ENCODE measurements at places on chromosomes 2 and 18. TPM values are rescaled to one million over a fixed set of nuclear protein-coding genes. Genes with fewer than 3 reads are reported as not detected.

DNA sequence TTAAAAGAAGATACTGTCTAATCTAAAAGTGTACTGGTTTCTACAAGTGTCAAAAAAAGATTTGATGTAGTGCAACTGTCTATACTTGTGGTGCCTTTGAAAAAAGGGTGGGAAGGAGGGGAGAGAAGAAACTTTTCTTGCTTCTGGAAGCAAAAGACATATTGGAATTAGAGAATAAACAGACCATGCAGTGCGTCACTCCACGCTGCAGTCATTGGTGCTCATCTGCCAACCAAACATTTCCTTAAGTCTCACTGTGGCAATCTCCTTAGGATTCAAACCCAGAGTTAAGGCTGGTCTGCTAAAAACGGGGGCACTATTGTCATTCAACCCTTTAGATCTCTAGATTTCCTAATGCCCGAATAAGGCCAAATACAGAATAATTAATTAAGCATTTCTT lies 50.9 kb downstream of the PELI1 start:
- no peak for DNase-seq
- H3K4me3 ChIP-seq = no peak overlapping the region
- no peak overlapping the region for H3K27ac ChIP-seq
- H3K4me1 ChIP-seq = peaks cover 40% of the 10 kb centered on the region

DNA sequence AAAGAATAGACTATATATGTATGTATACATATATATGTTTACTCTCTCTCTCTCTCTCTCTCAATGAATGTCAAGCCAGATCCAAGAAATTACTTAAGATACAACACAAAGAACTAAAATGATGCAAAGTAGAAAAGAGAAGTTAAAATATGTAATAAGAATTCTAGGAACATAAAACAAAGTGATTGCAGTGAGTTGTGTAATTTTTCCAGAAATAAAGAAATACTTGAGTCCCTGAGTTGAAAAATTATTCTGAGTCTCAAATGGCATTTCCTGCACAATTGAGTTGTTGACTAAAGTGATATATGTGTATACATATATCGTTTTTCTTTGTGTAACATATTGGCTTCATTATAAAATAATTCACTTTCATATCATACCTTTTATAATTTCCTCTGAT lies 262.4 kb downstream of the INSIG2 start:
- H3K4me3 ChIP-seq = no peak overlapping the region
- no peaks in the 10 kb centered on the region for H3K27me3 ChIP-seq
- H3K27ac ChIP-seq = no peak overlapping the region
- H3K36me3 ChIP-seq = no peaks in the 10 kb centered on the region
- DNase-seq = no peak
- H3K4me1 ChIP-seq = no peaks in the 10 kb centered on the region

Gene LINC00305
- not detected for total RNA-seq

- H3K4me3 ChIP-seq = no peak overlapping the region
- H3K27ac ChIP-seq = no peak overlapping the region
- H3K36me3 ChIP-seq = no peaks in the 10 kb centered on the region
- no peaks in the 10 kb centered on the region for H3K4me1 ChIP-seq
Measured at GRCh38 chr18:59502274-59503175, 143.5 kb upstream of the LMAN1 start.

DNA sequence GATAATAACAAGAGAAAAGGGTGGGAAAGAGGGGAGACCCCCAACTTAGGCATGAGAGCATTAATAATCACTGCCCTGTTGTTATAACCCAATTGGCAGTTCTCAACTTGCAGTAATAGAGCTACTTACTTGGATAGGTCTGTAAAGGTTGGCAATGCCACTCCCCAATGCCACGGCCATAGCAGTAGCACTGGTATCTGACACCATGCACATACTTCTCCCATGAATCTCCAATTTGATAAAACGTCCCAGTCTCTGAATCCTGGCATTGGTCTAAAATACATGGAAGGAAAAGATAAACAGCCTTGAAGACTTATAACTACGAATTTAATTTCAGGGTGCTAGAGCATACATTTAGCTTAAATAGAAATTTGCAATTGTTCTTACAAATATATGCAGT lies 16.8 kb downstream of the FN1 start:
- no peaks in the 10 kb centered on the region for H3K4me1 ChIP-seq
- no peaks in the 10 kb centered on the region for H3K36me3 ChIP-seq
- H3K27ac ChIP-seq = no peak overlapping the region
- no peak overlapping the region for H3K4me3 ChIP-seq
- no peaks in the 10 kb centered on the region for H3K27me3 ChIP-seq

- no peaks in the 10 kb centered on the region for H3K4me1 ChIP-seq
- no peaks in the 10 kb centered on the region for H3K36me3 ChIP-seq
- H3K27ac ChIP-seq = no peak overlapping the region
- no peak overlapping the region for H3K4me3 ChIP-seq
Measured at GRCh38 chr2:15780912-15781574, 159.3 kb upstream of the MYCN start.

Gene CDH7
- not detected for total RNA-seq

GRCh38 chr18:22296304-22296703 lies 121.4 kb downstream of the CTAGE1 start:
- no peaks in the 10 kb centered on the region for H3K27me3 ChIP-seq
- no peak overlapping the region for H3K27ac ChIP-seq
- no peak for DNase-seq
- H3K4me3 ChIP-seq = no peak overlapping the region

Gene PROM2
- 0.85 TPM for total RNA-seq

DNA sequence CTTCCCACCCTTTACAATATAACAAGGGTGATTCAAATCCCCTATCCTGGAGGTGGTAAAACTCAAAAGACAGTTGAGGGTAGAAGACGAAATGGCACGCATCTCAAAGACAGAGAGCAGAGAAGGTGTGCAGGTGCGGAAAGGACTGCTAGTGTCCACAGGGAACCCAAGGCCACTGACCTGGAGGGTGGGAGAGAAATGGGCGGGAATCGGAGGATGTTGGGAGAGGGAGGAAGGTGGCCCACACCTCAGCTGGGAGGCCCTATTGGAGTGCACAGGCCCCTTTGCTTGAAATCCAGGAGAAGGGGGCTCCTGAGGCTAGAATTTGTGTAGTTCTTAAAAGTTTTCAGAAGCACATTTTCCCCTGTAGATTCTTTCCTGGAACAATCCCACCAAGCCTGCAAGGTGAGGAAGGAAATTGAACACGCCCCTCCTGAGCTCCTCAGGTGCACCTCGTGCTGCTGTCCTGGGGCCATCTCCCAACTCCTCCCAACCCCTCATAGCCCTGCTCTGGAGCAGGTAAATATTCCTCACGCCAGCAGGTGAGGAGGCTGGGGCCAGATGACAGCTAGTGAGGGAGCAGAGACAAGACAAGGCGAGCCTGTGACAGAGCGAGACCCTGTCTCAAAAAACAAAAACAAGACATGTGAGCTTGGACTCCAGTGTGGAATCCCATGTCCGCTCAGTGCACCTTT lies 99.3 kb downstream of the MCFD2 start:
- H3K36me3 ChIP-seq = no peaks in the 10 kb centered on the region
- no peak overlapping the region for H3K27ac ChIP-seq
- H3K27me3 ChIP-seq = peaks cover 4% of the 10 kb centered on the region
- no peak for DNase-seq
- H3K4me3 ChIP-seq = no peak overlapping the region
- no peaks in the 10 kb centered on the region for H3K4me1 ChIP-seq

GRCh38 chr18:23536204-23536603 lies 32.9 kb downstream of the RMC1 start:
- no peaks in the 10 kb centered on the region for H3K27me3 ChIP-seq
- H3K27ac ChIP-seq = no peak overlapping the region
- H3K4me1 ChIP-seq = peaks cover 23% of the 10 kb centered on the region
- H3K36me3 ChIP-seq = peaks cover 6% of the 10 kb centered on the region
- no peak overlapping the region for H3K4me3 ChIP-seq
- no peak for DNase-seq

Gene GPR45
- total RNA-seq = not detected

Gene CD207
- not detected for total RNA-seq

Gene RGPD3
- total RNA-seq = 0.37 TPM

Gene NTSR2
- total RNA-seq = not detected

DNA sequence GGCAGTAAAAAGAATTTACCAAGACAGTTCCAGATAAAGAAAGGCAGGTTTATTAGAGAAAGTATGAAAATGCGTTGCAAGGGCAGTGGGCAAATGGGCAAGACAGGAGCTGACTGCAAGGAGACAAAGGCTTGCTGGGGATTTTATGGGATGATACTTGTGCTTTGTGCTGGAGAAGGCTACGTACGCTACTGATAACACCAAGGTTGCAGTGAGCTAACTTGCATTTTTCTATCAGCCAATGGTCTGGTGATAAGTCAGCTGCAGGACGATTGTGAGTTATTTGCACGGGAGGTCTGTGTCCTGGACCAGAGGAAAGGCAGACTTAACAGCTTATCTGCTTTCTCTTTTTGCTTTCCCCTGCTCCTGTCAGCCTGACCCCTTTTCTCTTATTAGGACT lies 116.5 kb downstream of the PMS1 start:
- DNase-seq = no peak
- no peaks in the 10 kb centered on the region for H3K36me3 ChIP-seq
- H3K4me3 ChIP-seq = no peak overlapping the region
- no peaks in the 10 kb centered on the region for H3K27me3 ChIP-seq

DNA sequence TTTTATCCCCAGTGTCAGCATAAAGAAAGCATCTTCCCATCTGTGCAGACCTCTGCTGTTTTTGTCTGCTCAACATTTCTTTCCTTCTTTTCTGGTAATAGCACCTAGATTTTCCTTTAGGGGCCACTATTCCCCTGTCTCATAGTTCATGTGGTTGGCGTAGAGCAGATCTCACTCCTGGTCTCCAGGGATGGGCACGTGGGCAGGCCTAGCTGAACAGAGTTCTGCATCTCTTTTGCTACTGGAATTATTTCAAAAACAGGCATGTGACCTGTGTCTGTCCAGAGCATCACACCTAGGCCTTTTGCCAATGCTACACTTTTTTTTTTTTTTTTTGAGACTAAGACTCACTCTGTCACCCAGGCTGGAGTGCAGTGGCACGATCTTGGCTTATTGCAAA lies 17.7 kb upstream of the ICOS start:
- no peaks in the 10 kb centered on the region for H3K4me1 ChIP-seq
- H3K27me3 ChIP-seq = no peaks in the 10 kb centered on the region
- no peak for DNase-seq
- no peaks in the 10 kb centered on the region for H3K36me3 ChIP-seq
- no peak overlapping the region for H3K4me3 ChIP-seq

DNA sequence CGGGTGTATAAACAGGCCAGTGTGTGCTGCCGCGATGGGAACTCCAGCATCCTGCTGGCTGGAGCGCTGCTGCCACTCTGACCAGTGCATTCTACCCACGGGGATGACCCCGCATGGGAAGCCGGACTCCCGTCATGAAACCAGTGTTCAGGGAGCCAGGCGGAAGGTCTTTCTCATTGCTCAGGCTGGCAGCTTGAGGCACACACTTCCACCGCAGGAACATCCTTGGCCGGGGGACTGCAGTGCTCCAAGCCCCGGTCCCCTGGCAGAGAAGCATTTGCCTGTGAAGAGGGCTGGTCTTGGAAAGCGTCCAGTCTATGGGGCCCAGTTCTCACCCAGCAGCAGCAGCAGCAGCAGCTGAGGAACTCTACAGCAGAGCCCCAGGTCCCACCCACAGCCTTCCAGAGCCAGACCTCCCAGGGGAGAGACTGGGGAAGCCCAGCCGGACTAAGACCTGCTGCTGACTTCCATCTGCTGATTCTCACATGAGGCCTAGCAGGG lies 235.9 kb downstream of the KLHL29 start:
- H3K4me3 ChIP-seq = no peak overlapping the region
- H3K4me1 ChIP-seq = no peaks in the 10 kb centered on the region
- no peak for DNase-seq
- H3K27me3 ChIP-seq = no peaks in the 10 kb centered on the region
- no peak overlapping the region for H3K27ac ChIP-seq

Measured in B cell (primary cell).